GM03348 (cell line): ENCODE measurements at places on chromosomes 11 and 22.

- DNase-seq: no peak
These were observed 4.7 kb downstream of the OR5AP2 start for GRCh38 chr11:56637500-56637899.

DNA sequence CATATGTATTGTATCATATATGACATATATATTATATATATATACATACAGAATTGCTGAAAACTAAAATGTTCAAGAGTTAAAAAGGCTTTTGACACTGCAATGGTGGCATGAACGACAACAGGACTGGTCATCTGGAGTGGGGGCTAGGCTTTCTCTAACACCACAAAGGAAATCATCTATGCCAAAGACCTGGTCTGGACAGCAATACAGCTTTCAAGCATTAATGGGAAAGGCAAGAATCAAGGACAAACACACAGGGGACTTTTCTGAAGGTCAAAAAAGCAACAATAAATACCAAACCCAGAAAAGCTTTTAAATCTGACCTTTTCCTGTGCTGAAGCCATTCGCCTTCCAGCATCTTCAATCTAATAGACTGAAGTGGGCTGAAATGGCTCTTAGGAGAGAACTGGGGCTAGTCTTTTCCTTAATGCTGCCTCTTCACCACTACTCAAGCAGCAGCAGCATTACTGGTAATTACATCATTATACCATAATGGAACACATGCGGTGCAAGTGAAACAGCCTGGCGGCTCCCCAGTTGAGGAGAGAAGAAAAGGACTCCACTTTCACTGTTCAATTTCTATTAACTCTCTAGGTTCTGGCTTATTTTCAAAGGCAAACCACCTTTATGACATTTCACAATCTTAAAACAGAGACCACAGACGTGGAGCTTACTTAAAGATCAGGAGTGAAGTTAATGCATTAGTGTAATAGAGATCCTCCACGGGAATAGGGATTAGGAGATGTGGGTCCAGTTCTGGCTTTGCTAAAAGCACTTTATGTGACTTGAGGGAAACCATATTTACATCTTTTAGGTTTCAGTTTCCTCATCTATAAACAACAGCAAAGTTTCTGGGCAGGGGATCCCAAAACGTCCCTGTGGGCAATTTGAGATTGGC, 63.0 kb downstream of the GAB2 start:
- peak; percentile 60 for DNase-seq

DNA sequence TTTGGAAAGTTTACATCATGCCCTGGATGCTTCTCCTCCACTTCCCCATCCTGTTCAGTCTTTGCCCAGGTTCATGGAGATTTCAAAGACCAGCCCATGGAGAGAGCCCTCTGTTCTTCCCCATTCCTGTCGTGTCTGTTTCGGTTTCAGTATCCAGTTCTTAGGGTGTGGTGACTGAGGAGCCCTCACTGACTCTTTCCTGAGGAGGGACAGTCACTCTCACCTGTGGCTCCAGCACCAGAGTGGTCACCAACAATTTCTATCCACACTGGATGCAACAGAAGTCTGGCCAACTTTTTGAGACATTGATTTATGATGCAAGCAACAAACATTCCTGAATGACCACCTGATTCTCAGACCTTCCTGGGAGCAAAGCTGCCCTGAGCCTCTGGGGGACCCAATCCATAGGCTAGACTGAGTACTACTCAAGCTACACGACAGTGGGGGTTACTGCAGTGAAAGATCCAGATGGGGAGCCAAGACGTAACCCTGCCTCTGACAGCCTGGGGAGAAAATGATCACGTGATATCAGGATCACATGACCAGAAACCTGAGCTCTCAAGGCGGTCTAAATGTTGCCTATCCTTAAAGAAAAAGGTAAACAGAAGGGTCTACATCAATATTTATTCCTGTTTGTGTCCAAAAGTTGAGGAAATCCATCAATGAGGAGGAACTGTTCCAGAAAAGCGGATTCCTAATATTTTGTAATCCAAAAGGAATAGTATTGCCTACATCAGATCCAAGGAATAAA, 76.2 kb upstream of the VPREB1 start:
- DNase-seq: no peak

DNA sequence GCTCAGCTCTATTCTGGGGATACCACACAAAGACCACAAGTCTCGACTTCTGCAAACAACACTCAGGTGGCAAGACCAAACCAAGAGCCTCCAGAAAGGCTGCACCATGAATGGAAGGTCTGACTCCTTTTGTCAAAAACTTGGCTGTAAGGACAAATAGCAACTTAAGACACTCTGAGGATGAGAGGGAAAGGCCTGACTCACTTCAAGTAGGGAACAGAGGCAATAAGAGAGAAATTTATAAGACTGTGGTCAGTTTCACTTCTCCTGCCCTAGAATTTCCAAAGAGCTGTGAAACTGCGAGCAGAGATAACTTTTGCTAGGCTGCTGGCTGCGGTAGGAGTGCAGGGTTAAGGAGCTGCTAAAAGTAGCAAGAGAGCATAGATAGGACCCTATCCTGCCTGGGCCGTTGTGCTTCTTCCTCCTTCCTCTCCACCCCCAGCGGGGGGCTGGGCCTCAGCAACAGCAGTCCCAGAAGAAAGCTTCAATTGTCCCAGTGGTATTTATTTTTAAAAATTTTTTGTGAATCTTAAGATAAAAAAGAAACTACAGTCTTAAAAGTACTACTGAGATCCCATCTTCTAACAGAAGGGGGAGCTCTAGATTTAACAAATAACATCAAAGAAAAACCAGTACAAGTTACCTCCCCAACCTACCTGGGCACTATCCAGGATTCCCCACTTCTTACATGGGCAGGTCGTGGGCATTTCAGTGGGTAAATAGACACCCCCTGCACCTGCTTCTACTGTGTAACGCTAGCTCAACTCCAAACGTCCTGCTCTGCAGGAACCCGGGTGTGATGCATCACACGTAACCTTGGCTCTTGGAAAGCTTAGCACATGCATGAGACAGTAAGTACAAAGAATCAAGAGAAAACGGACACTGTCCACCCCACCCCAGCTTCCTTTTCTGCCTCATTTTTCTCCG, 66.4 kb downstream of the SGSM3 start:
- DNase-seq: peak; percentile 53

- no peak for DNase-seq
These were observed 43.2 kb downstream of the FLRT1 start for GRCh38 chr11:64078905-64079304.

GRCh38 chr22:37599153-37599552, 9.5 kb upstream of the GGA1 start:
- no peak for DNase-seq

- peak; percentile 28 for DNase-seq
These were observed 533.1 kb downstream of the ETS1 start for GRCh38 chr11:128053981-128054931.

- no peak for DNase-seq
These were observed 138.8 kb downstream of the RCN1 start for GRCh38 chr11:32229576-32230240.

DNA sequence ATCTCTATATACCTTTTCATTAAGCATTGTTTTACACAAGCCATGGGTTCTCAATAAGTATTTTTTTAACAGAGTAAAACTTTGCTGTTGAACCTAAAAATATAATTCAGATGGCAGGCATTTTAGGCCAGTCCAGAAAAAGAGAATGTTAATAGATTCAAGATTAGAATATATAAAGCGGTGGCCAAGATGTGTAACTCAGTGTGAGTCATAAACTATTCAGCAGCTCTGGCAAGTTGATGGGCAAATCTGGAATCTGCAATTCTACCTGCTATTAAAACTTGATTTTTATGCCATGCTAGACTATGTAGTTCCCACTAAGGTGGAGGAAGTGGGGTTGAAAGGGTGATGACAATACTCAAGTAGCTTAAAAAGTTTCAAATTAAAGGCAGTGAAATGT, 45.4 kb downstream of the CASP12 start:
- DNase-seq: no peak

DNA sequence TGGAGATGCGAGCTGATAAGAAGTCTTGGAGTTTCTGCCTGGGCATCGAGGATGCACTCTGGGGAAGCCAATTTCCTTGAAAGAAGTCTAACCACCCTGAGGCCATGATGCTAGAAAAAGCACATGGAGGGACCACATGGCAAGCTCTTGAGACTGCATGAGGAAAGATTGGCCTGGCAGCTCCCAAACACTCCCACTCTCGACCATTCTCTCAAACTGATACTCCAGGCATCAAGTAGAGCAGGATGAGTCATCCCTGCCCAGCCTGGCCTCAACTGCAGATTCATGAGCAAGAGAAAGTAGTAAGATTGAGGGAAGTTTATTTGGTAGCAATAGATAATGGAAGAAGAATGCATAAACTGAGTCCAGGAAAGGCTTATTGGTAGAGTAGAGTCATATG, 194.3 kb downstream of the KIF18A start:
- peak; percentile 25 for DNase-seq

DNA sequence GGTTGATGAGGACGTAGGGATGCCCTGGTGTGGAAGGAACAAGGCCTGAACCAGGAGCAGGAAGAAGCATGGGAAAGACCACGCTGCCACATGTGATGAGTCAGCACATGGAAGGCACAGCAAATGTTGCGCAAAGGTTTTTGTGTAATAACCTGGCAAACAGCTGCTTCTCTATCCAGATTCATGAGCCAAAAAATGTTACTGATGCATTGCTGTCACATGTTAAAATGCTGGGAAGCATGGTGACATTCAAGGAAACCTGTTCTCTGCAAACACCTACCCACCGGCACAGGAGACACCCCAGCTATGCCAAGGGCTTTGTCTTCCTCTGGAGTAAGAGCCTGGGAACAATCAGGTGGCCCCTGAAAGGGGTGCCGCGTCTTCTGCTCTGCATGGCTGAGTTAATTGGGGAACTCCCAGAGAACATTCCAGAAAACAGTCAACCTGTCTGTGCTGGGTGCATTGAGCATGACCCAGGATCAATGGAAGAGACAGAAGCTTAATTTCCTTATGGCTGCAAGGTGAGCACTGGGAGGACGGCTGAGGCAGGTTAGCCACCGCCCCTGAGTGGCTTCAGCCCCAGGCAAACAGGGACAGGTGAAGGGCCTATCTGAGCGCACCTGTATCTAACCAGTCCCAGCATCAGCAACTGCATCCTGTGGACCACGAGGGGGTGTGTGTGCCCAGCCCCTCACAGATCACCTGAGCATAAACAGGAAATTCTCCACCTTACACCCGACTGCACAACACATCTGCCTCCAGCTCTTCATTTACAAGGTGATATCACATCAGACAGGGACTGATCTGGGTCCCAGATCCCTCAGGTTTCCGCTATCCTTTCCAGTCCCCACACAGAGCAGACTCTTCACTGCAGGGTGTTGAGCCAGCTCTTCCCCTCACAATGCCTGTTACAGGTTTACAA, 108.4 kb downstream of the GGTLC2 start:
- DNase-seq: no peak

GRCh38 chr22:37843741-37844089, 419 bp downstream of the ANKRD54 start:
- peak; percentile 83 for DNase-seq

GRCh38 chr11:72209101-72209500, 7.5 kb upstream of the FOLR2 start:
- DNase-seq: no peak

DNA sequence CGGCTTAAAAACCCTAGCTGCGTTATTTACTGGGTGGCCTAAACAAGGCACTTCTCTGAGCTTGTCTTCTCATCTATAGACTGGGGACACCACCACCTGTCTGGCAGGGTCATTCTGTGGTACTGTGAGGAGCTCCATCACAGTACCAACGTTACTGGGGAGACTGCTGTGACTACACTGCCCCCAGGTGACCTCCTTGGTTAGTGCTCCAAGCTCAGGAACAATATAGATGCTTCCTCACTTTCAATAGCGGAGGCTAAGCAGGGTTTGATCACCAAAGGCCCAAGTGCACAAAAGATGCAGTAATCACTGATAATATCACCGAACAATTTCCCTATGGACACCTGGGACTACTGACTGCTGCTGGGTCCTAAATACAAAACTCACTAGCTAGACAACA, 18.8 kb downstream of the PRPF19 start:
- peak; percentile 70 for DNase-seq

GRCh38 chr22:48103126-48103875, 1340.9 kb downstream of the TBC1D22A start:
- DNase-seq: no peak

DNA sequence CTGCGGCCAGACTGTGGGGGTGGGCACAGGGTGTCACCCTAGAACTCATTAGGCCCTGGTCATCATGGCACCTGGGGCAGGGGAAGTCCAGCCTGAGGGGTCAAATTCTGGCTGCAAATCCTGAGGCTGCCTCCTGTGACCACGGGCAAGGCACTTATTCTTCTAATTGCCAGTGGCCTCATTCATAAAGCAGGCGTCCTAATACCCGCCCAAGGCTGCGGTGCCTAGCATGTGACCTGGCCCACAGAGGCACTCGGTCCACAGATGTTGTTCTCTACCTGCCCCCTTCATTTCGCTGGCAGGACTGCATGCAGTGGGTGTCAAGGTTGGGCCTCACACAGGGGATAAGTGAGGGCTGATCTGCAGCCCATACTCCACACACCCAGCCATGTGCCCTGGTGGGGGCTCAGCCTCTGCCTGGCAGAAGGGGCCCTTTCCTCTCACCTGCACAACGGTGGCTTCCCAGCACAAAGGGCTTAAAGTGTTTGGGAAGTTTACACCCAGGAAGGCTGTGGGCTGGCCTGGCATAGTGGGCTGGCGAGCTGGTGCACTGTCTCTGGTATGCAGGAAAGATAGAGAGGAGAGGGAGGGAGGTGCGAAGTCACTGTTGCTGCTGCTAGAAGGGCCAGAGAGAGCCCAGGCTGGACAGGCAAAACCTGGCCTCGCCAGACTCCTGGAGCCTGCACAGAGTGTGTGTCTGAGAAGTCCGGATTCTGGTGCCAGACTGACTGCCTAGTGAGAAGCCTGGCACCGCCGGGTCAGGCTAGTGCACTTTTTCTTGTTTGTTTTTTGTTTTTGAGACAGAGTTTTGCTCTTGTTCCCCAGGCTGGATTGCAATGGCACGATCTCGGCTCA, 3.2 kb downstream of the MPST start:
- DNase-seq: no peak

GRCh38 chr11:130729193-130729592, 187.1 kb downstream of the SNX19 start:
- DNase-seq: no peak

DNA sequence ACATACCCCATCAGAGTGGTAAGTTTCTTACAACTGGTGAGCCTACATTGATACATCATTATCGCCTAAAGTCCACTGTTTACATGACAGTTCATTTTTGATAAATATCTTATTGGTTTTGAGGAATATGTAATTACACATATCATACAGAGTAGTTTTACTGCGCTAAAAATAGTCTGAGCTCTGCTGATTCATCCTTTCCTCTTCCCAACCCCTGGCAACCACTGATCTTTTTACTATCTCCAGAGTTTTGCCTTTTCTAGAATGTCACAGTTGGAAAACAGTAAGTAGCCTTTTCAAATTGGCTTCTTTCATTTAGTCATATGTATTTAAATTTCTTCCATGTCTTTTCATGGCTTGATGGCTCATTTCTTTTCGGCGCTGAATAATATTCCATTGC, 112.8 kb downstream of the LARGE1 start:
- peak; percentile 32 for DNase-seq
